IMR-90 (cell line): ENCODE measurements at places on chromosomes 7 and 10. TPM values are rescaled to one million over a fixed set of nuclear protein-coding genes. Genes with fewer than 3 reads are reported as not detected.

DNA sequence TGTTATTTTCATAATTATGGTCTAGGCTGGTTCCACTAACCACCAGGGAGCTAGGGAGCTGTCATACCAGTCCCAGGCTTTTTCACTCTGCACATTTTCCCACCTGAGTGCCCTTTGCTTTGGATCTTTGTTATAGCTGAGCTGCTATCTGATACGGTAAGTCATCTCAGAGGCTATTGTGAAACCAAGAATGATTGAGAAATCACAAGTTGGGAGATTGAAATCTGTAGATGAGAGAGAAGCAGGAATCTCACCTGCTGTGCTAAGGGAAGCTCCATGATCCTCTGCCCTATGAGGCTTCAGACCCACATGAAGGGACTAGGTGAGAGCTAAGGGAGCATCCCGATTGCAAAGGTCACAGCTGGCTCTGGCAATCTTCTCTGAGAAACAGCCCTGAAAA lies 307.8 kb downstream of the REEP3 start:
- no peak overlapping the region for H3K27ac ChIP-seq
- no peak overlapping the region for H3K4me3 ChIP-seq
- H3K4me1 ChIP-seq = no peaks in the 10 kb centered on the region
- no peaks in the 10 kb centered on the region for H3K36me3 ChIP-seq
- no peak for DNase-seq

DNA sequence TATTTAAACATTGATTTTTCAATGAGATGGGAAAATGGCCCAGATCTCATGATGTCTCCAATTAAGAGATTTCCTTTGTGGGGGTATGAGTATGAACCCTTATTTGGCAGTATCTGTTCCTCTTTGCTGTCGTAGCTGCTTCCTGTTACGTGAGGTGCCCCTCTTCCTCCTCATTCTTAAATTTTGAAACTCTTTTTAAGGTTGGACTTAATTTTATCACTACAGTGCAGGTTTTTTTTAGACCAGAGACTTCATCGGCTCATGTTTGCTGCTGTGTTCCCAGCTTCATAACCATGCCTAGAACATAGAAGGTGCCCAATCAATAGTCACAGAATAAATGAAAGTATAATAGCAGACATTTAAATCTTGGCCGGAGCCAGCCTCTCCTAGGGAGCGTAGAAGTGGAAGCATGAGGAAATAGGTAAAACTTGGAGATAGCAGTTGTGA lies 2.4 kb downstream of the MIOS start:
- peaks cover 5% of the 10 kb centered on the region; the same call in 1 of the 2 replicates for H3K36me3 ChIP-seq
- H3K4me1 ChIP-seq = peaks cover 4% of the 10 kb centered on the region
- DNase-seq = no peak

- peaks cover 4% of the 10 kb centered on the region for H3K4me1 ChIP-seq
- H3K4me3 ChIP-seq = no peak overlapping the region
- no peaks in the 10 kb centered on the region; the same call in 1 of the 2 replicates for H3K36me3 ChIP-seq
- no peak for DNase-seq
Measured at GRCh38 chr10:110870823-110871297, 868 bp upstream of the PDCD4 start.

Gene CALHM2
- total RNA-seq = 2.2 and 2.5 TPM in 2 replicates

Gene PLXNA4
- total RNA-seq = under 0.01 TPM in 2 replicates

Gene SSC4D
- 0.36 and 0.56 TPM in 2 replicates for total RNA-seq
